Inflammatory macrophage treated with lipopolysaccharide for 4 hours (primary cell): ENCODE measurements at places on chromosomes 2 and 18.

- no peak for DNase-seq
Observed at GRCh38 chr2:65668744-65669143, 236.3 kb upstream of the SPRED2 start.

- DNase-seq = no peak
Observed at GRCh38 chr2:10983711-10984110, 72.0 kb downstream of the KCNF1 start.

- DNase-seq = no peak
Observed at GRCh38 chr18:51754566-51754965, 557.1 kb upstream of the MEX3C start.

- DNase-seq = no peak
Observed at GRCh38 chr2:107028661-107029060, 142.7 kb upstream of the ST6GAL2 start.

- DNase-seq = no peak
Observed at GRCh38 chr2:233813236-233814055, 35.3 kb downstream of the MROH2A start.

DNA sequence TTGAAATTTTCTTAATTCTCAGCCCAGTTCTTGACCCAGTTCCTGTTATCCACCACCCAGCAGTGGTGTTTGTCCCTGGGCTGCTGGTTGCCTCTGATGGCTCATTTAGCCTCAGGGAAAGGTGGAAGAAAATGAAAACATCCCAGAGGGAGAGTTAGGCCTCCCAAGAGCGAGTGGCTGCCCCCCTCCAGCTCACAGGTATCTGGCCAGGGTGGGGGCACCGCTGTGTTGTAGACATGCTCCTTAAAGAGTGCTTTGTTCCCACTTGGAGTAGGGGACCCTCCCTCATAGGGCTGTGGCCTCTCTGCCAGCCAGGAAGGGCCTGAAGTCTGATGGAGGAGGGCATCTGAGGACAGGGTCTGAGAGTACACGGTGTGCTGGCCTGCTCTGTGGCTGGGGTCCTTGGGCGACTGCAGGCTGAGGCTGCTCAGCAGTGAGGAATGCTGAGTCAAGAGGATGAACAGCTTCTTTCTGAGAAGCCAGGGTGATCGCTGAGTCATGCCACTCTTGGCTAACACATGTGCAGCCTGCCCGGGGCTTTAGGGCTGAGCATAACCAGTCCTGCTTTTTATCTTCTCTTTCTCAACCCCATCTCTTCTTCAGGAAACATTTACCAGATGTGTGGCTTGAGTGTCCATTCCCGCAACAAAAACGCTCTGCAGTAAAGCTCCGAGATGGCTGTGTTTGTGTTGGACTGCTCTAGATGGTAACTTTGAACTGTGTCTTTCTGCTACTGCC, 72.3 kb downstream of the IL1R2 start:
- DNase-seq = peak; percentile 88

DNA sequence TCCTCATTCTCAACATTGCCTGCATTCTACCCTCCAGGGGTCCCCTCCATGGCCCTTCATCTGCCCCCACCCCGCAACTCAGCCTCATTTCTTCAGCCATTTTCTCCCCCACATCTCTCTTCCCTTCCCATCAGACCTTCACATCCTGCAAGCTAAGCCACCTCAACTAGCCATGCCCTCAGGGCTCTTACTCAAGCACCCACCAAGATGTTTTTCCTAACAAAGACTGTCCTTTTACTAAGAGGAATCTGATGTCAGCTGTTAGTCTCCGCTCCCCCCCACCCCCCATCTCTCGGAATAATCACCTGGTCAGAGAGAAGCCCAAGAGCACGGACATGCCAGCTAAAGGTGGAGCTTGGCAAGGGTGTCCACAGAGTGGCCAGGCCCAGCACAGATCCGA, 4.7 kb upstream of the CAPN10 start:
- DNase-seq = no peak

DNA sequence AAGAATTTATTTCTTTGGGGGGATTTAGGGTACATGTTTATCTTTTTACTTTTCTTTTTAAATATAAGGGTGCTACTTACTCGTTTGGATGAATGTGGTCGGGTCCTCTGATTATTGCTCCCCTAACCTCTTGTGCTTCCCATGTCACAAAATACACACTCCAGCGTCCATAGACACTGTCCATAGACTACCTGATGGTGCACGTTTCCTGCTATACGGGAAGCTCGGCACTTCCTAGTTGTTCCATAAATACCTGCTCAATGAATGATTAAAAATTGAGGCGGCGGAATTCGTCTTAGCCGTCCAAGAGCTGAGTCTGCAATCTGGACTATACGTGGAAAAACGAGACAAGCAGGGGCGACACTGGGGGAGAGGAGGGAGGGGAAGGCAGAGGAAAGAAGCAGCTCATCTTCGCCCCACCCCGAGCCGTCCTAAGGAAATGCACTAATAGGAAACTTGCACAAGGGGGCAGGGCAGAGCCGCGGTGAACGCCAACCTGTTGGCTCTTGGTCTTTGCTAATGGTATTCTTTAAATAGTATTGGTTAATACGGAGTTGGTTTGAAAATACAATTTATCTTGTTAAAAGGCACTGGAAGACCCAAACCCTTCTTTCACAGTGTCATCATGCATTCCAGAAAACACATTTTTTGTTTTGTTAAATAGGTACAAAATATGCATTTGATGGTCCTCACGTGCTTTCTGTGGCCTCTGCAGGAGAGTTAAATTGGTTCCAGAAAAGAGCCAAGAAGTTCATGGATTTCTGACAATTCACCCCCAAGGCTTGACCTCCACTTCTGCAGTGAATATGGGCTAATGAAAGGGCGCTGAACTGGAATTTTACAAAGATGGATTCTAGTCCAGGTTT, 73.0 kb upstream of the KCTD1 start:
- DNase-seq = peak; percentile 62

DNA sequence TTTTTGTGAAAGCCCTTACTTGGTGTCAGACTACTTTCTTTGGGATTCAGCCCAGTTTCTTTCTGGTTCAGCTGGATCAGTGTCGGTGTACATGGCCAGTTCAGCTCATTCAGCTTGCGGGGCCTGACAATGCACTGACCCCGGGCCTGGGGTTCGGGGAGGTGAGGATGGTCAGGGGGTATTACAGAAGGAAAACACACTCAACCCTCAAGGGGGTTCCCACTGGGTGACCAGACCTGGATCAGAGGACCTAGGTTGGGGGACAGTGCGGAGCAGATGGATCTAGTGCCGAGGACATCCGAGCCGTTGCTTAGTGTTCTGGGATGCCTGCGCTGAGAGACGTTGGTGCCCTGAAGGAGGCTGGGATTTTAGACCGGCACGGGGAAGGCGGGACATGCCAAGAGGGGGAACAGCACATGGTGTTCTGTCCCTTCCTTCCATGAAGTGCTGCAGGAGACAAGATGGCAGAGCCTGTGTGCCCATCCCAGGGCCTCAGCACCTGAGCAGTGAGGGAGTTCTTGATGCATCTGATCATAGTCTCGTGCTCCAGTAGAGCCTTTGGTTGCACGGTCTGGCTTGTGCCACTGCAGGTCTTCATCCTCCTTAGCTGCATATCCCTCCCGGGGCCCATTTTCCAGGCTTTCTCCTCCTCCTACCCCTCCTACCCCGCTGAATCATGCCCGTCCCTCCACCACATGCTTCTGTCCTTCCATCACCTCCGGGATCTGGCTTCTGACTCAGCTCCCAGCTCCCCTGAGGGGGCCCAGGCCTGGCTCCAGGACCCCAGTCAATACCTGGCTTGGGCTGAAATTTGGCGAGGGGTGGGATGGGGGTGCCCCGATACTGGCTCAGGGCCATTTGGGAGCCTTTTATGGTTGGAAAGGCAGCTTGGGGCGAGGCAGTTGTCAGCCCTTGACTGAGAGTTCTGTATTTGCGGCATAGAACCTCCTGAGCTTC, 18.0 kb downstream of the SPEG start:
- no peak for DNase-seq

GRCh38 chr2:46009772-46010171, 287.4 kb upstream of the EPAS1 start:
- no peak for DNase-seq

DNA sequence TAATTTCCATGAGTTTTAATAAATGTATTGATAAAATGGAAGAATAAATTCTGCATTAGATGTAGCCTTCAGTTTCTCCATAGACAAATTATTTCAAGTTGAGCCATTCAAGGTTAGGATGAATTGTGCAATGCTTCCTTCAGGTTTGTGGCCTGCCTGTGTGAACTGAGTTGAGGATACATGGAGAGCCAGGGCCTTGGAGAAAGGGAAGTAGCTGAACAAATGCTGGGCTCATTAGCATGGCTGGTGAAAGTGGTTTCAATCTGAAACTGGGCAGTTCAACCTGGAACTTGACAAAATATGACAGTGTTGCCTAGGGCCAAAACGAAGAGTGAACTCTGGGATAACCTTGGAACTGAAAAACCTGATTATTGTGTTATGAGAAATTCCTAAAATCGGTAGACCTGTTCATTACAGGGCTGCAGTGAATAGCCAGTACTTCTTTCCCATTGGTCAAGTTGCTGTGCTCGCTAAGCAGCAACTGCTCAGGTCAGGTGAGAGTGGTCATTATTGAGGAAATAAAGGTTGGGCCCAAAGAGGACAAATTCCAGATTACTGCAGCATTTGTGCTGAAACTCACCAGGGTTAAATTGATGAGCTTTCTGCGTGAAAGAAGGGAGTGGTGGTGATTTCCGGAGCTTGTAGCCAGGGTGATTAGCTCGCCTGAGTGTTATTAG, 12.7 kb downstream of the INPP1 start:
- peak; percentile 41 for DNase-seq

DNA sequence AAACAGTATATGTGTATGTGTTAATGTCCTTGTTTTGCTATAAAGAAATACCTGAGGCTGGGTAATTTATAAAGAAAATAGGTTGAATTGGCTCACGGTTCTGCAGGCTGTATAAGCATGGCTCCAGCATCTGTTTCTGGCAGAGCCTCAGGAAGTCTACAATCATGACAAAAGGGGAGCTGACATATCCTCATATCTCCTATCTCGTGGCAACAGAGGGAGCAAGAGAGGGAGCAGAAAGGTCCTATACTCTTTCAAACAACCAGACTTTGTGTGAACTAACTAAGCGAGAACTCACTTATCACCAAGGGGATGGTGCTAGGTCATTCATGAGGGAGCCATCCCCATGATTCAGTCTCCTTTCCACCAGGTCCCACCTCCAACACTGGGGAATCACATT, 13.0 kb downstream of the CALCRL start:
- DNase-seq = no peak

DNA sequence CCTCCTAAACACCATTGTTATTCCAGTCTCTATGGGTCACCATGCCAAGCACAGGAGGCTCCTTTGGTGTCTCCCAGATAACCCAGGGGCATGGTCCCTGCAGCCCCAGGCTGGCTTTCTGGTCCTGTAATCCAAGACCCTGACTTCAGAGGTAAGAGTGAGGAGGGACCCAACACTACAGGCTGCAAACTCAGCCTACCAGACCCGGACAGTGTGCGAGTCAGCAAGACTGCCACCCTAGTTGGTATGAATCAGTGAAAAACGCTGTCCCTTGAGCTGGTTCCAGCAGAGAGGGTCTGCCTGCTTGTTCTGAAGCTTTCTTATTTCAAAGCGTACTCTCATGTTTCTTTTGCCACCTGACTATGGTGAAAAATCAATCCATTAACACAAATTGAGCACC, 47.6 kb upstream of the ZFP36L2 start:
- DNase-seq = no peak

DNA sequence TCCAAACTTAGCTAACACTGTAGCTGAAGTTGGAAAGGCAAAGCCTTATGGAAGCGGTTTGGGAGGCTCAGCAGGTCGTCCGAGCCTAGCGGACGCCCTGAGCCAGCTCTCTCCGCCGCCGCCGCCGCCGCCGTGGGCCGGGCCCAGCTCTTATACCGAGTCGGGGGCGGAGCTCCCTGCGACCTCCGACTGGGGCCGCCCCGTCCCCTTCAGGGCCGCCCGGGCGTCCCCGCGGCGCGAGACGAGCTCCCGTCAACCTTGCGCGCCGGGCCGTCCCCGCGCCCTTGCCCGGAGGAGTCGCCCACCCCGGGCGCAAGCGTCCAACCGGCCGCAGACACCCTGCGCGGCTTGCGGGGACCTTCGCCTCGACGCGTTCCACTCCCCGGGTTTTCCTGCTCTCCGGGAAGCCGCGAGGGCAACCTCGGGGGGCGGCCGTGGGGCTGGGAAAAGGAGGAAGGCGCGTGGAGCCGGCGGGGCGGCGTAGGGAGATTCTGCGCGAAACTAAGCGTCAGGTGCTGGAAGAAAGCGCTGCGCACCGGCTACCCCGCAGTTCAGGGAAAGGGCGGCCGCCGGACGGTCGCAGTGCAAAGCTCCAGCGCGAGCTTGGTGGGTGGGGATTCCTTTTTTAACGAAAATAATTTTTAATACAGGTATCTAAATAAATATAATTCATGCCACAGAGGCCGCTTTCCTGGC, at the start of gene SLC40A1:
Gene SLC40A1 (minus strand): TSS at position 129 of the 696 bp plus-strand sequence. CDS start 326 bp downstream, outside the sequence.
- DNase-seq = peak; percentile 15

GRCh38 chr2:146602383-146602782, 1242.4 kb upstream of the ACVR2A start:
- no peak for DNase-seq

DNA sequence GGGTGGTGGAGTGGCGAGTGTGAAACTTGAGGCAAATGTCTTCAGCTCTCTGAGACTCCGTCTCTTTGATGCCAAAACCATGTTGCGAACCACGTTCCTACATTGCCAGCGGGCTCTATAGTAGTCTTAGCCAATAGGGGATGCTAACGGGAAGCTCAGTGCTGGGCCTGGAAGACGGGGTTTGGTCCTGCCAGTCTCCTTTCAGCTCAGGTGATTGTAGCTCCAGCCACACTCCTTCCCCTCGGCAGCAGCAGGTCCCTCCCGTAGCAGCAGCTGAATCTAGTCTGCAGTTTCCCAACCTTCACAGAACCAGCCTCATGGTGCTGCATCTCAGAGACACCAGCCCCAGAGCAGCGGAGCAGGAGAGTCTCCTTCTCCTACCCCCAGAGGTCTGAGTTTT, 109.7 kb downstream of the TFCP2L1 start:
- DNase-seq = no peak

DNA sequence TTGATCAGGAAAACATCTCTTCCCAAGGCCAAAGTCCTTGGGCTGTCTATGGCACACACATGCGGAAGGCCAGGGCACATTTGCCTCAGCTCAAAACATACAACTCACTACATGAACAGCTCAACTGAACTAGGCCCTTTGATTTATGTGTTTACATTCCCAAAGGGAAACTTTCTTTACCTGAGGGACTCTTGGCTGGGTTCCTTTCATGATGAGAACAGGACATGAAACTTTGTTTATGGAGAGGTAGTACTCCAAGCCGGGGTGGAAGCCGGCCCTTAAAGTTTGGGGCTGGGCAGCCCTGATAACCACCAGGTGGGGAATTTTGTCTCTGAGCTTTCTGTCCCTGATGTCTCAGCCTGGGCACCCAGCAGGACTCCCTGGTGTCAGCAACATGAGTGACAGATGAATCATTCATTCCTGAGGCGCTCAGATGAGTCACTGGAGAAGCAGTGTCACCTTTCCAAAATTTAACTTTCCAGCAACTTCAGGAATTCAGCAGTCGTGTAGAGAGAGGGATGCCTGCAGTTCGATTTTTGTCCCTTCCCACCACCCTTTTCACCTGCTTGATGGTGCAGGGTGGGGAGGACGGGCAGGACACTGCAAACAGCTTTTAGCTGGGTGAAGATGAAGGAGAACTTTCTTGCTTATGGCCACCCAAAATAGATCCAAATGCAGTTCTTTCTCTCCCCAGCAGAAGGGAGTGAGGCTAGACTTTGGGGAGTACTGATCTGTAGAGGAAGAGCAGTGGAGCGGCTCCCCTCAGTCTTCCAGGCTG, 331.6 kb downstream of the DYSF start:
- no peak for DNase-seq
